Non-pigmented ciliary epithelial cell (primary cell): ENCODE measurements at places on chromosomes 1 and 21.

- DNase-seq = no peak
These were observed 9.5 kb downstream of the JAK1 start for GRCh38 chr1:64956733-64957441.

DNA sequence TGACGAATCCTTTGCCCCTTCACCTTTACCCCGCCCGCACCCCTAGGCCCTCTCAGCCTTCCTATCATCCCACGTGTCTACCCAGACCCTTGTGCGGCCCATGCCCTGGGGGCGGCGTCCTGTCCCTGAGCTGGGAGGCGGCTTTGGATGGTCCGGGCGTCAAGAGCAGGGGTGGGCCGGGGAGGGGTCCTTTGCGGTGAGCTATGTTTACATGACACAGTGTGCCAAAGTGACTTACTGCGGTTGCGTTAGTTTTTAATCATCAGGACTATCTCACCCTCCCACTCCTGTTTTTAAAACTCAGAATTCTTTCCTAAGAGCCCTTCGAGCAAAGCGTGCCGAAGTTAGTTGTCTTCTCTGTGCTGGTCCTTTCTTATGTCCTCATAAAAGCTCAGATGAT is 144.6 kb downstream of the PGBD5 start:
- no peak for DNase-seq

- DNase-seq = no peak
These were observed 35.8 kb downstream of the VANGL1 start for GRCh38 chr1:115677565-115677964.

GRCh38 chr1:181312946-181313345 is 170.4 kb upstream of the CACNA1E start:
- no peak for DNase-seq

DNA sequence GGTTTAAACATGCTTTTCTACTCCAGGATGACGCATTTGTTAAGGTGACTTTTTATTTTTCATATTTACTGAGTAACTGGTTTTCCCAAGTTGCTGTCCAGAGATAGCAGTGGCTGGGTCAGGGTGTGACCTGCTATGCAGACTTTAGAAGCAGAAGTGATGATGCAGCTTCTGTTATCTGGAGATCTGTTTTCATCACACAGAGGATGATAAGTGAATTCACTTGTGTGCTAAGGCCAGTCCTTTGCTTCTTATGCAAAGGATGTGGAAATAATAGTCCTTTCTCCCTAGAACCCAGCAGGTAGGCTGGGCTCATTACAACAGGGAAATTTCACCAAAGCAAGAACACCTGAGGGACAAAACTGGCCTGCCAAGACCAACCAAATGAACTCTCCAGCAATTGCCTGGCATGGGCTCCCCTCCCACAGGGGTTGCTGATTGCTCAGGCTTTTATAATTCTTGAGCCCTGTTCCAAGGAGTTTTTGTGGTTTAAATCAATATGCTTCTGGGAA is 97.8 kb upstream of the LPGAT1 start:
- no peak for DNase-seq

GRCh38 chr1:212688341-212689047 is 11.1 kb downstream of the BATF3 start:
- no peak for DNase-seq

DNA sequence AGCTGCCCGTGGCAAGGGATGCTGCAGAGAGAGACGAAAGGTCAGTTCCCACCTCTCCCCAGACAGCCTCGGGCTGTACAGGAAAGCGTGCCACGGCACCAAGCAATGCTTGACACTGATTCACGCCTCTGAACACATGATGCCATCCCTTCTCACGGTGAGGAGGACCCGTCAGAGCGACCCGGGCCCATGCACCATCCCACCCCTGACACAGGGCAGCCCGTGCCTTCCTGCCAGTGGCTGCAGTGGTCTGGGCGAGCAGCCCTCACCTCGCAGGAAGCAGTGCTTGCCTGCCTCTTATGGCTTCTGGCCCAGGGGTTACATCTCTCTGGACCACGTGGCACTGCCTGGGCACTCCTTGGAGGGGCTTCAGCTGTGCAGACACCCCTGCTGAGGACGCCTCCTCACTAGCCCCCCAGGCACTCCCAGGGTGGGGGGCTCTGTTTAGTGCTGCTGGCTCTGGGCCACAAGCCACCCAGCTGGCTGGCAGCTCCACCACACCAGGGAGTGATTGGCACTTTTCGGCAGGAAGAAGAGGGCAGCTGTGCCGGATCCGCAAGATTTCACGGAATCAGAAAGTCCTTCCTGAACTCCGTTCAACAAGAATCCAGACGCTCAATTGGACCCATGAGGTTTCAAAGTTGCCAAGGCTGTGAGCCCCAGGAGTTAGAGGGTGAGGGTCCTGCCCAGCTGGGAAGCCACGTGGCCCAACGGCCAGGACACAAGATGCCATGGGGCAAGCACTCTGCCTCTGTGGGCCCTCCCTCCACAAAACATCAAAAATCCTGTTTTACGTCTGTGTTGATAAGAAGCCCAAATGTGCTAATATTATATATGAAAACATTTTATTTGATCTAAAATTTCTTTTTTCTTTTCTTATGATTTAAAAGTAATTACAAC is 34.8 kb upstream of the SLC19A1 start:
- no peak for DNase-seq

- DNase-seq = no peak
These were observed 25.6 kb downstream of the IRF2BP2 start for GRCh38 chr1:234584420-234584805.

DNA sequence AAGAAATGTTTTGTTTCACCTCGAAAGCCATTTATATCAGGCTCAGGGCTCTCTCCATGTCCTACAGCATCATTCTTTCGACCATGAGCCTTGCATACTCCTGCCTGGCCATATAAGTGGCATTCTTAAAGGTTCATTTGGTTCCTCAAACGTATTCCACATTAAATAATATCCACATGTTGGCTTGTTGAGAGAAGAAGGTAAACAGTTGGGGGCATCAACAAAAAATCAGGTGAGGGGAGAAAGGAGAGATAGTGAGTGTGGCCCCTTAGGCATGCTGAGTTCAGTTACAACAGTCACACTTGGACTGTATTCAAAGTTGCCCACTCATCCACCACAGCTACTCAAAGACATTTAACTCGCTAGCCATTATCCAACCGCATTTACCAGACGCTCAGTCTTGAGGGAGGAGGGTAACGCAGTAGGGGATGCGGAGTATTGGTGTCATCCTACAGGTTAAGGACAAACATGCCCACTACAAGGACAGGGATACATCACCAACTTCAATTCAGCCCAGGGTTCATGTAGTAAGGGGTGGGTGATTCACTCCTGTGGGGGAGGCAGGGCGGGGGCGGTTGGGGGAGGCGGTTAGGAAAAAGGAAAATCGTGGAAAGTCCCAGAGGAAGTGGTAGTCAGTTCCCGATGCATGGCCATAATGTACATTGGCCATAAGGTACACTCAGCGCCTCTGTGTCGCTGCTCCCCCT is 1.4 kb downstream of the ZNF697 start:
- no peak for DNase-seq

DNA sequence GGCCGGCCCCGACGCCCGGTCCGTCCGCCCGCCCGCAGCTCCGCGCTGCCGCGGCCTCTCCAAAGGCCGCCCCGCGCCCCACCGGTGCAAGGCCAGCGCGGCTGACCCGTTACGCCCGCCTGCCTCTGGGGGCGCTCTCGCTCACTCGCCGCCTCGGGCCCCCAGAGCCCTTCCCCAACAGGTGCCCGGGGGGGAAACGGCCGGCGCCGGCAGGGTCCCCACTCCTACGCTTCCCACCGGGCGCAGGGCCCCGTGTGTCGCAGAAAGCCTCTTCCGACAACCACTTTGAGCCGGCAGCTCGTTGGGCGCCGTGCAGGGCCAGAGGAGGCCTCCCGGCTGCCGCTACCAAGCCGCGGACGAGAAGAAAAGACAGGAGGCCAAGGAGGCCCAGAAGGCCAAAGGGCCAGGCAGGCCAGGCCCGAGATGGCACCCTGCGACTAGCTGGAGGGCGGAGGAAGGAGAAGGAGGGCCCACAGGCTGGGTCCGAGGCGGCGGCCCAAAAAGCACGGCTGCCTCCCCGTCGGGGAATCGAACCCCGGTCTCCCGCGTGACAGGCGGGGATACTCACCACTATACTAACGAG is 64.9 kb upstream of the FCGR2A start:
- DNase-seq = no peak

DNA sequence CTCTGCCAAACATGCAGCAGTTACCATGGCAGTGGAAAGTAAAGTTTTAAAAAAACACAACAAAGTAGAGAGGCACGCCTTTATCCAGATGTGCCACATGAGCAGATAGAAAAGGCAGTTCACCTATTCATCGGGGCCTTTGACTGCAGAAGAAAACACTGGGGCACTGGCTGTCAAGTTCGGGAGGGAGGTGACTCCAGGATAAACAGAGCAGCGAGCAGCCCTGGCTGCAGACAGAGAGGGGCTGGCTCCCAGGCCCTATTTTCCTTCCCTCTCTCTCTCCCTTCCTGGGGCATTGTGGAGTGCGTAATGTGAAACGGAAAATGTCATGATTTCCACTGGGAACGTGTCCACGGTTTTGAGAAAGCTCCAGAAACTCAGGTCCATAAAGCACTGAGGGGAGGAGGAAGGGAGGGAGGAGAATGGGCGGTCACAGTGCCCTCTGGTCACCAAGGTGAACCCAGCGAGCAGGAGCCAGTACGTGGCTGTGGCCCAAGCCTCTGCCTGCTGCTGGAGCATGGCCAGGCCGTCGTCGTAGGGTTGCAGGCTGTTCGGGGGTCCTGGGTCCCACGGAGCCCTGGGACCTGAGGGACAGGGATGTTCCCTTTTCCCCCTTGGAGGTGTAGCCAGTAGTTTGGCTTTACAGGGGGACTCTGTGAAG is 114.7 kb upstream of the IRF2BP2 start:
- DNase-seq = no peak

GRCh38 chr1:197773856-197774255 is 1.4 kb downstream of the DENND1B start:
- no peak for DNase-seq

- no peak for DNase-seq
These were observed 237.9 kb upstream of the PBX1 start for GRCh38 chr1:164320790-164321731.

GRCh38 chr1:217211486-217211885 is 419.4 kb downstream of the GPATCH2 start:
- no peak for DNase-seq

DNA sequence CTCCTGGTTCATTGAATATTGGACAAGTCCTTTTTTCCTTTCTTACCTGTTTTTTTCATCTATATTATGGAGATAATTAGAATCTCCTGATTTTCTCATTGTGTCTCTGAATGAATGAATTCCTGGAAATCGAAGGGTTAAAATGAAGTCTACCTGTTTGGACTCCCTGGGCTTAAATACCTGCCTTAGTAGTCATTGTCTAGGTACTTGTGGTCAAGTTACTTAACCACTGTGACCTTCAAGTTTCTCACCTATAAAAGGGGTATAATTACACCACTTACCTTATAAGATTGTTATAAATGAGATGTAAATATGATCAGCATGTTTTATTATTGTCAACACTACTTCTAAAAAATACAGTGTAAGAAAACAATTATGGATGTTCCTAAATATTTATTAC is 9.0 kb upstream of the TBX19 start:
- DNase-seq = no peak

- DNase-seq = peak; percentile 59
These were observed 57.2 kb downstream of the TNFSF4 start for GRCh38 chr1:173149887-173150286.

GRCh38 chr1:107599220-107599619 is 365.8 kb downstream of the VAV3 start:
- DNase-seq = no peak

DNA sequence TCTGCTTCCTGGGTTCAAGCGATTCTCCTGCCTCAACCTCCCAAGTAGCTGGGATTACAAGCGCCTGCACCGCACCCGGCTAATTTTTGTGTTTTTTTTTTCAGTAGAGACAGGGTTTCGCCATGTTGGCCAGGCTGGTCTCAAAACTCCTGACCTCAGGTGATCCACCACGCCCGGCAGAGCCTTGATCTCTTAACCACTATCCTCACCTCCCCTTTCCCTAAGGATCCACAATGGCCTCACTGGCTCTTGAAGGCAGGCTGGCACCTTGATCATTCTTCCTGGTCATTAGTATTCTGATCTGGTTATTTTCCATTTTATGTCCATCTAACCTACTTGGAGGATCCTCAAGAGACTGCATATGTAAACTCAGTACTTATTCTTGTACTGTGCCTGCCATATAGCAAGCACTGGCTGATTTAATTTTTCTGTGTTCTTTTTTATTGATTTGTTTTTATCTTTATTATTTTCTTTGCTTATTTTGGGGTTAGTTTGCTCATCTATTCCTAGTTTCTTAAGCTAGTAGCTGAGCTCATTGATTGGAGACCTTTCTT is 6.3 kb downstream of the RCC1 start:
- DNase-seq = no peak

GRCh38 chr1:211975152-211975941 is 60.0 kb downstream of the INTS7 start:
- no peak for DNase-seq

DNA sequence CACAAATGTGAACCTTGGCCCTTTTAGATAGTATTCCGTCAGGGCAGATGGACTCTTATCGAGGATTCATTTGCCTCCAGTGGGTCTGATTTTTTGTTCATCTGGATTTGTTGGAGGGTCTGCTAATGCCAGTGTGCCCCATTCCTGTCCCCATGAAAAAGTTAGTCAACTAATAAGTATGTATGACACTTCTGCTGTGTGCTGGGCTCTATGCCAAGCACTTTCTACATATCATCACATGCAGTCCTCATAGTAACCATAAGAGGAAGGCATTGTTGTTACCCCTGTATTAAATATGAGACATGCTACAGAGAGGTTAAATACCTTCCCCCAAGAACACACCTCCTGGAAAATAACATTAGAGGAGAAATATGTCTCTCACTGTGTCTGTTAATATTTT is 46.6 kb upstream of the MAB21L3 start:
- peak; percentile 23 for DNase-seq

- DNase-seq = no peak
These were observed 16.0 kb upstream of the PLEKHG5 start for GRCh38 chr1:6507461-6507911.

- no peak for DNase-seq
These were observed 392.3 kb upstream of the PKN2 start for GRCh38 chr1:88291611-88292354.

DNA sequence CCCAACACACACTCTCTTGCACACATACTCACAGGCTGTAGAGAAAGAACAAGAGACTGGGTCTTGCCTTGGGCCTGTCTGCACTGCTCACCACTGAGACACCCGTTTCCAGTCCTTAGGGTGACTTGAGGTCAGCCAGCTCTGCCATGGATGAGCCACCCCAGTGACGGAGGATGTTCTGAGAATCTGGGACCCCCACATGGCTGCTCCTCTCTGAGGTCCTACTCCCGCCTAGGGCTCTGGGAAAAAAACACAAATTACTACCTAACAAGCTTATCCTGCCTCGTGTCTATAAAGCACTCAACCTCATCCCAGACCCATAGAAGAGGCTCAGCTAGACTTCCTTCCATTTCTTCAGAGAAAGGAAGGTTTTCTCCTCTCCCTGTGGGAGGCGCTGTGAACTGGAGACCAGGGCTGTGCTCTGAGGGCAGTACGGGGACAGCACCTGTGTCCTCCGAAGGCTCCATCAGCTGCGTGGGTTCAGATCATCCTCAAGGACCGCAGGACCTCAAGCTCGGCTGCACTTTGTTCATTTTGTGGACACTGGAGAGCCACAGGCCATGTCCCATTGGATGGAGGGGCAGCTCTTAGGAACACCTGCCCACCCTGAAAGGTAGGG is 4.3 kb upstream of the CLEC20A start:
- no peak for DNase-seq
